Memory B cell (primary cell): ENCODE measurements at places on chromosomes 12 and 14.

- no peak for DNase-seq
These were observed 13.9 kb upstream of the VRK1 start for GRCh38 chr14:96783043-96783914.

DNA sequence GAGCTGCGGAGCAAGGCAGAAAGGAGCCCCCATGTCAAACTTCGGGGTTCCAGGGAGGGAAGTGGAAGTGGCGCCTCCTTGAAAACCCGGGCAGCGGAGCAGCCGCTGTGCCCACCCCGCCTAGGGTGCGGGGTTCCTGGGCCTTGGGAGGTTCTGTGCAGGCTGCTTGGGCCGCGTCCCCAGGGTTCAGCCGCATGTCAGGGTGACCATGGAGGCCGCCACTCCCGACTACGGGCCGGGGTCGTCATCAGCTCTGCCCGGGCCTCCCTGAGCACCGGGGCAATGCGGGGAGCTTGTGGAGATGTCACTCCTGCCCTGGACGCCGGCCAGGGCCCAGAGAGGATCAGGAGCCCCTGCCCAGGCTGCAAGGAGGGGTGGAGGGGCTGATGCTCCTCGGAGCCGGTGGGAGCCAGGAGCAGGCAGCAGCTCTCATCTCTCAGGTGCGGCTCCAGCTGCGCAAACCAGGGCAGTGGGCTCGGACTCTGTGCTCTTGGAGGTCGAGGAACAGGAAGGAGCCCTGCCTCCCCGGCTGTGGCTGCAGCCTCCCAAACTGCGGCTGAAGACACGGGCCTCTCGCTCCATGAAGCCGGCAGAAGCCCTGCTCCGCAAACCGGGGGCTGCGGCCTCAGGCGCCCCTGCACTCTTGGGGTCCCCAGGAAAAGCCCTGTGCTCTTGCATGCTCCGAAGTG is 1286.5 kb downstream of the TMEM121 start:
- no peak for DNase-seq

- DNase-seq: no peak
These were observed 143.5 kb downstream of the SCARB1 start for GRCh38 chr12:124720004-124720680.

- peak; percentile 29 for DNase-seq
These were observed 59.8 kb upstream of the C12orf71 start for GRCh38 chr12:27142101-27142721.

DNA sequence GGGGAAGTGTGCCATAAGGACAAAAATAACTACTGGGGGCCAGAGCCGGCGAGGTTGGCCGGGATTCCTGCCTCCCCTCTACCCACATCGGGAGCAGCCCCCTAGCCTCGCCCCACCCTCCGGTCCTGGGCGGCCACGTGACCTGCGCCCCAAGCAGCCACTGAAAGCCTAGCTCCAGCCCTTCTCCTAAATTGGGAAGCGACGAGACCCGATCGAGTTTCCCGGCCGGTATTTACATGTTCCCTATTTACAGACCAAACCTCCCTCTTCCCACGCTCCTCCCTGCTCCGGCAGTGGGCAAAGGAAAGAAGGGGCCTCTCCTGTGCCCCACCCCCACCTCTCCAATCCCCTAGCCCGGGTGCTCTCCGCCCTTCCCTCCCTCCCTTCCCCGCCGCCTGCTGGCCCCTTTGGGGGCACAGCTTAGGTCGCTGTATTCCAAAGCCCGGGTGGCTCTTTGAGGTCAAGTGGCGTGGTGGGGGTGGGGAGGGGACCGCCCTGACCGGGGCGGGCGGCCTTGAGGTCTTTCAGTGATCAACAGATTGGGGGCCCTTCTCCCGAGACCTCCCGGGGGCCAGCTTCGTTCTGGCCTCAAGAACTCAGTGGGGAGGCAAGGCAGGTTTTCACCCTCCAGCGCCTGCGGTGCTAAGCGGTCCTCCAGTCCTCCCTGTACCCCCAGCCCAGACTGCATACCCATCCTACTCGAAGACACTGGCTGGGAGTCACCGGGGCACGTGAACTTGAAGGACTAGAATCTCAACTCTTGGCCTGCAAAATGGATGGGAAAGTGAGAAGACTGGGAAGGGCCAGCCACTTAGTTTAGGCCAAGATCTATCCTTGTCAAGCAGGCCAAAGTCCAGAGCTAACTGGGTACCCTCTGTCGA is 6.3 kb upstream of the CTDSP2 start:
- DNase-seq: no peak

DNA sequence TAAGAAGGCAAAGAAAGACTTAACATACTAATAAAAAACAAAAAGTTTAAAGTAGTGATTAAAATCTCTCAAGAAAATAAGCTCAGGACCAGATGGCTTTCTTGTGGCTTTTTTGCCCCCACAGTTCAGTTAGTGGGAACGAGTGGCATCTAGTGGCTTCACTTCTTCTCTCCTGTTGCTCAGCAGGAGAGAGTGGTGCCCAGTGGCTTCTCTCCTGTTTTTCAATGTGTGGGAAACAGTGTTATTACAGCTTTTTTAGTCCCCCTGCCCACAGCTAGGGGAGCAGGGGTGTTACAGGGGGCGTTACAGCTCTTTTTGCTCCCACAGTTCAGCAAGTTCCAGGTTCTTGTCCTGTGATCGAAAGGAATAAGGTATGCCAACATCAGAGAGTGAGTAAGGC is 135.2 kb downstream of the RERGL start:
- no peak for DNase-seq

DNA sequence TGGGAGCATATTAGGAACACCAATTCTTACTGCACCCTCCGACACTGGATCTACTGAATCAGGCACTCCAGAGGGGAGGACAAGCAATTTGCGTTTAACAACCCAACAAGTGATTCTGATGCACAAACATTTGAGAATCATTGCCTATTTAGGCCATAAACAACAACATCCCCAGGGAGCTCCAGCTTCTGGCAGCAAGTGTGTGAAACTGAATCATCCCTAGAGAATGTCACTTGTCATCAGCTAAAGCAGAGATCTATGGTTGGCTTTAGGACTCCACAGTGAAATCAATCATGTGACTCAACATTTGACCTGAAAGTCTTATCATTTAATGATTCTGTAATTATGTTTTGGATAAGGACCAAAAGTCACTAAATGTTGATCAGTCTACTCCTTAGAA is 505.0 kb upstream of the FLRT2 start:
- DNase-seq: no peak

GRCh38 chr14:60346706-60347105 is 97.7 kb downstream of the PPM1A start:
- no peak for DNase-seq

DNA sequence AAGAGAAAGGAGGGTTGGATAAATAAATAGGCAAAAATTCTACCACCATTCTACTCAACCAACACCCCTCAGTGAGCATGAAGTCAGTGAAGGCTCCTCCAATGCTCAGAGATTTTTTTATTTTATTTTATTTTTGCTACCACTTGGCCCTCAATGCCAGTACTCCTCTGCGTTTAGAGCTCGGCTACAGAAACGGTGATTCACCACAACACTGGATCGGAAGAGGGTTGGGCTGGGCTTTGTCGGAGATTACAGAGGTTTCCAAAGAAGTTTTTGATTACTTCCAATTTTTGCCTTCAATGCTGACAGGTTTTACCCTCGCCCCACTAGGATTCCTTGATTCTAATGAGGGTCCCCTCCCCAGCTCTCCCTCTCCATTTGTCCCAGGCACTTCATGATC is 1027.2 kb upstream of the TMEM132C start:
- DNase-seq: no peak

GRCh38 chr12:24231298-24231697 is 281.8 kb upstream of the SOX5 start:
- no peak for DNase-seq

DNA sequence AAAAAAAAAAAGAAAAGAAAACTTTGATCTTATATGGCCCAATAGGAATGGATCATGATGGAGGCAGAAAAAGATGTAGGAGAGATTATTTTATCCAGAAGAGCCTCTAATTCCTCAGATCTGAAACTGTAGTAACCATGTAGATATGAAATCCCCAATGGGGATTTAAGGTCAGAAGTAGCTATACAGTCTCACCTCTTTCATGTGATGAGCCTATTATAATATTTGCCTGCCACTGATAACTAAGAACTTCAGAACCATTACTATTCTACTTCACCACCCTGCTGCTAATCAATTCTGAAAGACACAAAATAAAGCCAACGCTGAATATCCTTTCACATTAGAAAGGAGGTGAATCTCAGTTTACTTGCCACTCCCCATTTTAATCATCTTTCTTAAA is 29.3 kb downstream of the BAZ1A start:
- no peak for DNase-seq

GRCh38 chr12:6342140-6342889 is 439 bp upstream of the TNFRSF1A start:
- DNase-seq: no peak

GRCh38 chr14:51521764-51522163 is 129.9 kb upstream of the FRMD6 start:
- DNase-seq: no peak

DNA sequence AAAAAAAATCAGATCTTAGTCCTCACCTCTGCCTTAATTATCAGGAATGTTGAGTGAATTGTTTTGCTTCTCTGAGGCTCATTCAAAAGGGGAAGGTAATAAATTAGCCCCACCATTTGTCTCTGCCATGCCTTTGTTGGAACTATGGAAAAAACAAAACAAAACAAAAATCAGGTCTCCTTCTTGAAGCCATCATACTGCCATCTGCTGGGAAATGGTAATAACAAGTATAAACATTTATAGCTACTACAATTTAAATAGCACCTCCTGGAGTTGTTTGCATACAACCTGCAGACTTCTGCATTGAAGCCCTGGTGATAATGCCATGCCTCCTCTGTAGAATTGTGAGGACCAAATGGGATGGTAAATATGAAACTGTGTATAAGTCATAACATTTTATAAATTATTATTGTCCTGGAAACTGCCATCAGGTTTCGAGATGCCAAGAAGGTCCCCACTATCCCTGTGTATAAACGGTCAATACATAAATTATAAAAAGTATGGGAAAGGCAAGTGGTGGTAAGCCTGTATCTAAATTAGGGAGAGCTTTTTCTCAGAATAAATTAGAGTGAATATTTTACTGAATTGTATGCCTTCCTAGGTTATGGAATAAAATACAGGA is 87.2 kb upstream of the FGD4 start:
- peak; percentile 19 for DNase-seq

DNA sequence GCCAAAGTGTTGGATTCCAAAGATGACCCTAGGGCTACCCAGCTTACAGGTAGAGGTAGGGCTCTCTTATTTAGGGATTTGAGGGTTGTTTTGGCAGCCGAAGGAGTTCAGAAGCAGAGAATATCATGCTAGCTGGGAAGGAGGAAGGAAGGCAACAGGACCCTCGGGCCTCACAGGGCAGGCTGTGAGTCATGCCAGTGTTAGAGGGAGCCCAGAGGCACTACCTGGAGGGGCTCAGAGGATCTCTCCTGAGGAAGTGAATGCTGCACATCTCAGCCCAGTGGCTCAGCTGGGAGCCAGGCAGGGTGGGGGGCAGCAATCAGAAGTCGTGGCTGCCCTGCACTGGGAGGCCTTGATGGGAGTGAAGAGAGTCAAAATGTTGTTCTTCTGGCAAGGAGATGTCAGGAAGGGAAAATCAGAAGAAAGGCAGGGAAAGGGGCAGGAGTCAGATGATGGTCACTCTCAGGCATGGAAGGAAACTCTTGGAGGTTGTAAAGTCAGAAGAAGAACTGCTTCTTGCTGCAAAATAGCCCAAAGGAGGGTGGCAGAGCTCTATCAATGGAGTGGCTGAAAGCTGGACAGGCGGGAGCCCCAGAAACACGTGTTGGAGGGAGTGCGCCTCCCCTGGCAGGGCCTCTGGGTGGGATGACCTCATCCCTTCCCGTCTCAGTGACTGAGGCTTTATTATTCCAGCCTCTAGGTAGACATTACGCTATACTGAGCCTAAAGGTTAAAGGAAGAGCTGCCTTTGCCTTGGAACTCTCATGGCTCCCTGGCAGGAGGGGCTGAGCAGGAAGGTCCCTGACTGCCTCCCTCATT is 141.3 kb downstream of the SMOC1 start:
- DNase-seq: no peak

DNA sequence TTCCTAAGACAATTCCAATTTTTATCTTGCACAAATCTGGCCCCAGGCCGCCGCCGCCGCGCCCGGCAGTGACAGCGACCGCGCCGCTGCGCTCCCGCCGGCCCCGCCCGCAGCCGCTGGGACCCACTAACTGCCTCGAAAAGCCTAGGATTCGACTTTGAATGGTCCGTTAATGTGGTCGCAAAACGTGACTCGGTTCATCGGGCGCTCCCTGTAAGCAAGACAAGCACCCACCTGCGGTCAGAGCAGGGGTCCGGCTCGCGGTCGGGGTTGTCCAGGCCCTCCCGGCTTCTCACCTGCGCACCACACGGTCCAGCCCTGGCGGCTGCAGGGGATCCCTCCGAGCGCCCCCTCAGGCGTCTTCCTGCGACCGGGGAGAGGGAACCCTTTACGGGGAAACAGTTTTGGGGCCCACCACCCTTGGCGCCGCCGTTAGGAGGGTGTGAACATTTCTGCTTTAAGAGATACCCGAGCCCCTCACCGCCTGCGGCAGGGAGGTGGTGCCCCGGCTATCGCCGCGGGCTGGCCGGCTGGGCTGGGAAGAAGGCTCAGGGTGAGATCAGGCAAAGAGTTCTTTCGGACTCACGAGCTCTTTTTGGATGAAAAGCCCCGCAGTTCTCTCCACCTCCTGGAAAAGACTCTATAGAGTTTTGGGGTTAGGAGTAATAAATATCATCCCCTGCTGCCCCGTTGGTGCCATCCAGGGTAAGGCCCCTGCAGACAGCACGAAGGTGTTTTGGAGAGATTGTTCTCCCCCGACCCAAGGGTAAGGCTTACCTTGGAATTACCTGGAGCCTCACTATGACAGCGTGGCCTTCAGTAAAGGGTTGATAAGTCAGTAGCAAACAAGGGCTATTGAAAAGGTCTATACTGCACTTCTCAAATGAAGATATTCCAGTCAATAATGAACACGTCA is 13.6 kb upstream of the FOXJ2 start:
- peak; percentile 8 for DNase-seq

- no peak for DNase-seq
These were observed 19.1 kb upstream of the FOS start for GRCh38 chr14:75259510-75259855.

GRCh38 chr12:92404921-92405320 is 259.3 kb upstream of the BTG1 start:
- no peak for DNase-seq

DNA sequence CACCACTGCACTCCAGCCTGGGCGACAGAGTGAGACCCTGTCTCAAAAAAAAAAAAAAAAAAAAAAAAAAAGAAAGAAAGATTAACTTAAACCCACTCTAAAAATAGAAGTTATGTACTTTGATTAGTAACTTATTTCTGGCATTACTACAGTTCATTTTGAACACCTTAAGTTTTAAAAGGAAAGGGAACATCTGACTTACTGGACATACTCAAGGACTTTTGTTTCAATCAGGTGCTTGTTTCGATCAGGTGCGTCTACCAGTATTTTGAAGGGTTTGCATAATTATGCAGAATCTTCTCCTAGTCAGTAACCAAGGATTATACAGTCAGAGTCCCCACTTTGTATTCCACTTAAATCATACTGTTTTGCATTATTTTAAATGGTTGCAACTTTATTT is 105.6 kb downstream of the DERA start:
- DNase-seq: no peak
